T-helper 17 cell (primary cell): ENCODE measurements at places on chromosomes 2 and 18. TPM values are rescaled to one million over a fixed set of nuclear protein-coding genes. Genes with fewer than 3 reads are reported as not detected.

HOXD12 gene
- total RNA-seq: not detected

RAD51AP2 gene
- not detected for total RNA-seq

SF3B6 gene
- 48.8 TPM for total RNA-seq

CRYGA gene
- not detected for total RNA-seq

LONRF2 gene
- 0.12 TPM for total RNA-seq

ADD2 gene
- total RNA-seq: 1.3 TPM

RESP18 gene
- total RNA-seq: not detected

- no peak for DNase-seq
Observed at GRCh38 chr2:176280867-176281658, 11.8 kb downstream of the MTX2 start.

GRCh38 chr2:218733171-218734021, 22.8 kb downstream of the TTLL4 start:
- DNase-seq: no peak

DNA sequence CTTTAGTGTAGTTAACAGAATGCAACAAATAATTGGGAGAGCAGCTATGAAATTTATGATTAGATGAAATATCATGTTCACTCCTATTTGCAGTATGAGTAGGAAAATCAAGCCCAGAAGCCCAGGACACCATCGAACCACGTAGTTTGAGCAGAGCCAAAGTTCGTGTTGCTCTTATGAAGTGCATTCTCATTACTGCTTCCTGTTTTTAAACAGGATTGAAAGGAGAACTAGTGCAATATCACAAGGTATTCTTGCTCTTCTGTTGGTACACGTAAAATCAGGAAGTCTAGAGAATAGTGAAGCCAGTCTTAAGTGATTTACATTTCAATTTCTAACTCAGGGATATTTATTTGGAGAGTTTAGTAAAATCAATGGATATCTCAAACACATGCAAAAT, 21.1 kb downstream of the ARHGAP15 start:
- no peak for DNase-seq

DNA sequence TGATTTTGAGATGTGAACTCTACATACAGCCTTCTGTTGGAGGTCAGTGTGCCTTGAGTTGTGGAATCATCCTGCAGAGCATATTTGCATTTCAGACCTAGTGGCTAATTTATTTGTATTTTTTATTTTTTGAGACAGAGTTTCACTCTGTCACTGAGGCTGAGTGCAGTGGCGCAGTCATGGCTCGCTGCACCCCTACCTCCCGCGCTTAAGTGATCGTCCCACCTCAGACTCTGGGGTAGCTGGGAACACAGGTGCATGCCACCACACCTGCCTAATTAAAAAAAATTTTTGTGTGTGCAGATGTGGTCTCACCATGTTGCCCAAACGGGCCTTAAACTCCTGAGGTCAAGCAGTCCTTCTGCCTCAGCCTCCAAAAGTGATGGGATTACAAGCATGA, 104.4 kb downstream of the ASXL3 start:
- no peak for DNase-seq

DNA sequence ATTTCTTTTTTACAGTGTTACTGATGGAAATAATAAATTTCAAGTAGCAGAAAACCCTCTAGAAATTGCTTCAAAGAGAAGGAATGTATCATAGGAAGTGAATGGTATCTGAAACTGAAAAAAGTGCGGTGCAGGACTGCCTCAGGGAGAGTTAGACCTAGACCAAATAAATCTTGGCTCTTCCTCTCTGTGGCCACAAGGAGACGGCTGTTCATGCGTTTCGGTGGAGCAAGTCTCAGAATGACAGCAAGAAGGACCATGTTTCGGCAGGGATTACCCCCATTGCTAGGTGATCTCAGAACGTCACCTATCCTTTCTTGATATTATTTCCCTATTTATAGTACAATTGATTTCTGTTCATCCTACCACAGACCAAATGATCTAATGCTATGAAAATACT, 522.3 kb downstream of the SOX11 start:
- no peak for DNase-seq
